Activated effector memory CD4-positive, alpha-beta T cell treated with Interleukin-2 at 50 U/mL for 16 hours (primary cell): ENCODE measurements at places on chromosomes 6 and 20.

- no peak for DNase-seq
Observed at GRCh38 chr6:147869869-147870268, 361.4 kb downstream of the SAMD5 start.

GRCh38 chr6:163837691-163838431 is 423.3 kb downstream of the QKI start:
- DNase-seq: no peak

GRCh38 chr6:160238761-160239751 is 19.6 kb downstream of the SLC22A2 start:
- no peak for DNase-seq

- DNase-seq: no peak
Observed at GRCh38 chr6:4676016-4676415, 100.2 kb upstream of the CDYL start.

- no peak for DNase-seq
Observed at GRCh38 chr6:118188561-118188960, 281.5 kb downstream of the SLC35F1 start.
